ENCODE measurements at places on chromosomes 3 and 15.

- DNase-seq: no peak
These were observed 254.1 kb upstream of the ZNF717 start for GRCh38 chr3:76039431-76039830.

DNA sequence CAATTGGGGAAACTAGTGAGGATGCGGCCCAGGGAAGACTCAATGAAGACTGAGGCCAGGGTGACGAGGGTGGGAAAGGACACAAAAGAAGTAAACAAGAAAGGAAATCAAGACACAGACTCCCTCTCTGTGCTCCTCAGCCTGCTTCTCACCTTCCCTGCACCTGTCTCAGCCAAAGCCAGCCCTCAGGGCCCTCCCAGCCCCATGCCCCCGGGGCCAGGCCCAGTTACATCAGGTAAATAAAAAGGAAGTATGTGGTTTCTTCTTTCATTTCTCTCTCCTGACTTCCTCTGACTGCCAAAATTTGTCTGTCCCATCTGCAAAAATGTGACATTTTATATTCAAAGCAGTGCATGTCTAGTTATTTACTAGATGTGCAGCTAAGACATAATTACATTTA lies 328.0 kb downstream of the UACA start:
- DNase-seq: no peak

GRCh38 chr3:161576714-161577510 lies 80.3 kb downstream of the OTOL1 start:
- no peak for DNase-seq

GRCh38 chr15:85580879-85581278 lies 200.5 kb downstream of the AKAP13 start:
- no peak for DNase-seq

DNA sequence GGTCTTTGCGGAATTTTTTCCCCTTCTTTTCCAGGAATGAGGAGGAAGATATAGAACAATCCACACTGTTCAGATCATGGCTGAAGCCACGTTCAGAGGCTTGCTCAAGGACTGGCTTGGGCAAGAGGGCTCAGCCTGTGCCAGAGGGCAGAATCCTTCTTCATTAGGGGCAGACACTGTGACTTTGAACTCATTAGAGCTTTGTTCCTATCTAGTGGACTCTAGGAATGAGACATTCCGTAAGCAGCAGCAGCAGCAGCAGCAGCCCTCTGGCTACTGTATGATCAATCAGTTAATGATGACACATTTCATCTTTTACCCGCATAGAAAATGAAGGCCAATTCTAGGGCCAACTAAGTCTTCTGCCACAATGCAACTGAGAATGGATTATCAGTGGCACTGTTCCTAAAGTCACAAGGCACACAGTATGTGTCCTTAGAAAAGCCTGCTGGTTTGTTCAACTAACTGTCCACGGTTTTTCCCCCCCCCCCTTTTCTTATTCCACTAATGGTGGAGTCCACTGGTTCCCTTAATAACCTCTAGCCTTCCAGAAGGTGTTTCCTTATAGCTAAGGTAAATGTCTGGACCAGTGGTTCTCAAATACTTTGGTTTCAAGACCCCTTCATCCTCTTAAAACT lies 1.7 kb upstream of the RAB8B start:
- no peak for DNase-seq

DNA sequence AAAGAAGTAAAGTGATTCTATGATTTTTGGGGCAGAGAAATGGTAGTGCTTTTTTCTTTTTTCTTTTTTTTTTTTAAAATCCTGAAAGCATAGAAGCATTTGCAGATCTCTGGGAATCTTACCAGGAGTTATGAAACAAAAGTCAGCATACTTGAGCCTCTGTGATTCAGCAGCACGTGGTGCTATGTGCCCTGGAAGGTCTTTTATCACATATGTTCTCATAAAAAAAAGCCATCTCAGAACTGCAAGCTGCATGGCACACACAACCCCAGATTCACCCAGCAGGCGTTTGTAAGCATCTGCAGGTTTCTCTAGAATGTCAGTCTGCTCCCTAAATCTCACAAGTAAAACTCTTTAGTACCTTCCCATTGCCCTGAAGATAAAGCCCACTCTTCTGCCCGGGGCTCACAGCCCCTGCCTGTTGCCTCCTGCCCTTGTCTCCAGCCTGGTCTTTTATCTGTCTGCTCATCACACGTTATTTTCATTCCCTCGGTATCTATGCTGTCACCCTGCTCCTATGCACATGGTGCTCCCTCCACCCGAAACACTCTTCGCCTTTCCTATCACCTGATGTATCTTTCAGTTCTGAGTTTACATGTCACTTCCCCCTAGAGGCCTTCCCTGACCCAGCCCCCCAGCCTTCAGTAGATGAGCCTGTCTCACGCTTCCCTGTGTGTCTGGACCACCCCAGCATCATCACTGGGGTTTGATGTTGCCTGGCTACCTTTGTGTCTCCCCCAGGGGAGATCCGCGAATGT lies 72.4 kb downstream of the CHDH start:
- DNase-seq: no peak

- no peak for DNase-seq
These were observed 91.2 kb downstream of the SLC25A26 start for GRCh38 chr3:66312039-66312438.

DNA sequence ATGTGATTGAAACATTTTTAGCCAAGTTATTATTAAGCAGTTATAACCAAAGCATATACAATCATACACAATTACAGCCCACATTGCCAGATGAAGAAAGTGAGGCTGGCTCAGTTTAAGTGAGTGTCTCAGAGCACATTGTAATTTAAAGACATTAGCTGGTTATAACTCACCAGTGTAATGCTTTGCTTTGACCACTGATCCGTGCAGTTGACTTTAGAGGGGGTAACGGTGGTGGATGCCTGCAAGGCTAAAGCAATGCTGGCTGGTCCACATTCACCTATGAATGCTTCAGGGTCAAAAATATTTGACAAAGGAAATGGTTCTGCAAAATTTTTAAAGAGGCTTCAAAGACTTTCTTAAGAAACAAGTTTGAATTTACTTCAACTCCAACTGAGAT lies 1.2 kb downstream of the C3orf85 start:
- DNase-seq: no peak

DNA sequence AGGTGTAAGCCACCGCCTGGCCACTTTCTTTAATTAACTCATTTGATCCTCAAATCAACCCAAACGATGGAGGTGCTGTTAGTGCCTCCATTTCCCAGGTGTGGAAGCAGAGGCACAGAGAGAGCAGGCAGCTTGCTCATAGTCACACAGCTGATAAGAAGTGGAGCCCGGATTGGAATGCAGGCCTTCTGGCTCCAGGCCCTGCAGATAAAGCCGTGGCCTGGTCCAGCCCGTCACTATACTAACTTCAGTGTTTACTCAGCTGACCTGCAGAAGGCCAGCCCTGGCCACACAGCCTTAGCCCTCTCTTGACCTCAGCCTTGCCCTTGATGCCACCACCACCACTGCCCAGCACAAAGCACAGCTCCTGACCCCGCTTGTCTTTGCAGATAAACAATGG lies 116.7 kb downstream of the NUP210 start:
- no peak for DNase-seq

DNA sequence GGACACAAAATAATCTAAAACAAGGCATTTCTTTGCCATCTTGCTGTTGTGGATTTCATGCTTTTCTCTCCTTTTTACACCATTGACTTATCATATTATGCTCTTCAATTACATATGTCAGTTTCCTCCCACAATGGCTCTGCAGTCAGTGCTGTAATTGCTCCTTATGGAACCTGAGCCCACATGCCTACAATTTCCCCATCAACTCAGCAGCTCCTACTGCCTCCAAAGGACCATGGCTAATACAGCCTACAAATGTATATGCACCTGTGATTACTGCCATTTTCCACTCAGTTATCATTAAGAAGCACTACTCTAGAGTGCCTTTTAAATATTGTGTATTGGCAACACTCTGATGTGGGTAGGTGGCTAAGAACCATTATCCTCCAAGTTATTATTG lies 30.8 kb downstream of the RTP4 start:
- DNase-seq: no peak

GRCh38 chr3:63872135-63872924 lies 8.7 kb downstream of the ATXN7 start:
- DNase-seq: no peak

- no peak for DNase-seq
These were observed 22.8 kb downstream of the PGBD4 start for GRCh38 chr15:34124651-34125050.

DNA sequence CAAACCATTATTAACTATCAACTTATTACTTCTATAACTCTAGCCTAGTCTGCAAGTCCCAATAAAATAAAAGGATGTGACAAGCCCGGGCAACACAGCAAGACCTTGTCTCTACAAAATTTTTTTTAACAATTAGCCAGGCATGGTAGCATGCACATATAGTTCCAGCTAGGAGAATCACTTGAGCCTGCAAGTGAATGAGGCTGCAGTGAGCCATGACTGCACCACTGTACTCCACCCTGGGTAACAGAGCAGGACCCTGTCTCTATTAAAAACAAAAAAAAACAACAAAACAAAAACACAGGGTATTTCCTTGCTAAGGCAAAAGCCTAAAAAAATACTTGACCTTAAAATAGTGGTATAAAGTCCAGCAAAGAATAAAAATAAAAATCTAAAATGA lies 31.4 kb downstream of the ANKRD28 start:
- DNase-seq: no peak

DNA sequence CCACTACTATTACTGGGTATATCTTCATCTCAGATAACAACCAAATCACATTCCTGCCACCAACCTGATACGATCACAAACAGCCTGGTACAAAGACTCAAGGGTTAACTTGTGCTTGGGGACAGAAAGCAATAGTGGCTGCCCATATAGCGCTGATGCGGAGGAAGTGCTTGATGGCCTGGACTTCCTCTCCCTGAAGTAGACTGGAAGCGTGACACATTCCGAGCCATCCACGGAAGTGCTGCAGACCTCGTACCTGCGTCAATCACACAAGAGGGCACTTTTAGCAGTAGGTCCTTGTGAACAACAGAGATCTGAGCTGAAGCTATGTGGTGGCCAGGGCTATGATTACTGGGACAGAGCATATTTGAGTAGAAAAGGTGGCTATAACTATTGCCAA lies 17.3 kb upstream of the C3orf62 start:
- DNase-seq: no peak

GRCh38 chr3:32813180-32813579 lies 4.6 kb upstream of the TRIM71 start:
- DNase-seq: no peak

- DNase-seq: no peak
These were observed 898 bp downstream of the FBLN2 start for GRCh38 chr3:13549623-13550422.

GRCh38 chr15:69781411-69782125 lies 316.1 kb downstream of the TLE3 start:
- no peak for DNase-seq

- no peak for DNase-seq
These were observed at the start of gene MYL3 for GRCh38 chr3:46863261-46863782. TSS of gene MYL3 (minus strand) at chr3:46863444. CDS start at chr3:46863390, 54 bp downstream.

DNA sequence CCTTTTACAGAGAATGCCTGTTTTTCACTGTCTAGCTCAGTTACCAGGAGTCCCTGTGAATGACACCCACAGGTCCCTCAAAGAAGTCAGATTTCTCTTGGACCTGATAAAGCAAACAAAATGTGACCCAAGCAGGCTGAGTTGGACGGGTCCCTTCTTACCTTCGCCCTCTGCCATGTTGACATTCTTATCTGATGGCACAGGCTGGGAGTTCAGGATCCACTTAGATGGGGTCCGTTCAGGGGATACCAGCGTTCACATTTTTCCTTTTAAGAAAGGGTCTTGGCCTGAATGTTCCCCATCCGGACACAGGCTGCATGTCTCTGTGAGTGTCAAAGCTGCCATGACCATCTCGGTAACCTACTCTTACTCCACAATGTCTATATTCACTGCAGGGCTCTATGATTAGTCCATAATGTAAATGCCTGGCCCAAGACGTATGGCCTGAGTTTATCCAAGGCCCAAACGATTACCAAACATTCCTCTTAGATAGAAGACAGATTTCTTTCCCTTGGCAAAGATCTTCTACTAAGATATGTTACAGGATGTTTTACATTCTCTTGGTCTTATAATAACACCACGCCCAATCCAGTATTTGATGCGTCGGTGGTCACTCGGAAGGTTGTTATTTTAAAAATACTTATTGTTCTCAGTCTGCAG lies 179.1 kb downstream of the THSD4 start:
- no peak for DNase-seq

- DNase-seq: no peak
These were observed 62.8 kb downstream of the NBEAL2 start for GRCh38 chr3:47042231-47042791.

- no peak for DNase-seq
These were observed 80.3 kb downstream of the TM4SF4 start for GRCh38 chr3:149554826-149555225.

DNA sequence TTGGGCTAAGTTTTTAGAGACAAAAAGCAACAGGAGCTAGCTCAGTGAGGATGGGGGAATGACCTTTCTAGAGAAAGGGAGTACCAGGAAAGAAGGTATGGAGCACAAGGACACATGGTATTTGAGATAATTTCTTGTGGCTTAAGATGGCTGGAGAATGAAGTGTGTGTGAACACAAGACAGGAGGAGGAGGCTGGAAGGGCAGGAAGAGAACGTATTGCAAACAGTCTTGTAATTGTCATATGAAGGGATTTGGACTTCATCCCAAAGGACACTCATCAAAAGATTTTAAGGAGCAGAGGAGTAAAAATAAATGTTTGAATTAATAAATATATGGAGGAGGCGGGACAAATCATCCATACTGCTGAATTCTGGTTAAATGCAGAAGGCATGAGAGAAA lies 268.6 kb upstream of the NR2E3 start:
- no peak for DNase-seq

DNA sequence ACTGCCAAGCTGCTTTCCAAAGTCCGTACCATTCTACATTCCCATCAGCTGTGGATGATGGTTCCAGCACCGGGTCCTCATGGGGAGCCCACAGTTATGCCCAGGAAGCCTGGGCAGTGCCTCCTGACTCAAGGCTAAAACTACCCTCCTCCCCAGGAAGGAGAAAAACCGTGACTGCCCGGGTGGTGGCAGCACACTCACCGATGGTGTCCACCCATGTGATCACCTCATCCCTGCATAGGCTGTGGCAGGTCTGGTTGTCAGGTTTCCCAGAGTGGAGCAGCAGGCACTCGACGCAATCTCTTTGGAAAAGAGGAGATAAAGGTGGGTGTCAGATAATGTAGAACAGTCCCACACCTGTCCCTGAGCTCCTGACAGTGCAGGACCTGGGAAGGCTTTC lies 38.6 kb downstream of the UMPS start:
- no peak for DNase-seq

- DNase-seq: no peak
These were observed 117.8 kb upstream of the IGF1R start for GRCh38 chr15:98530570-98530969.

DNA sequence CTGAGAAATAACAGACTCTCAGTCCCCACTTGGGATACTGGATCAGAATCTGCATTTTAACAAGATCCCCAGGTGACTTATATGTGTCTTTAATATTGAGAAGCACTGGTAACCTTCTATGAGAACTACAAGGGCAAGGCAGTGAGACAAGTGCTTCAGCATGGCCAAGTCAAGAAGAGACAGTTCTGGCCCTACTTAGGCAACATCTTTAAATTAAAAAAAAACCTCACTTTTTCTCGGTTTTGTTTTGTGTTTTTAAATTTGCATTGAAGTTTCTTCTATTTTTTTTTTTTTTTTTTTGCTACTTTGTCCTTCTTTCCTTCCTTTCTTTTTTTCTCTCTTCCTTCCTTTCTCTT lies 42.5 kb upstream of the SPTSSB start:
- DNase-seq: no peak
